ENCODE measurements at places on chromosomes 13 and 19.

DNA sequence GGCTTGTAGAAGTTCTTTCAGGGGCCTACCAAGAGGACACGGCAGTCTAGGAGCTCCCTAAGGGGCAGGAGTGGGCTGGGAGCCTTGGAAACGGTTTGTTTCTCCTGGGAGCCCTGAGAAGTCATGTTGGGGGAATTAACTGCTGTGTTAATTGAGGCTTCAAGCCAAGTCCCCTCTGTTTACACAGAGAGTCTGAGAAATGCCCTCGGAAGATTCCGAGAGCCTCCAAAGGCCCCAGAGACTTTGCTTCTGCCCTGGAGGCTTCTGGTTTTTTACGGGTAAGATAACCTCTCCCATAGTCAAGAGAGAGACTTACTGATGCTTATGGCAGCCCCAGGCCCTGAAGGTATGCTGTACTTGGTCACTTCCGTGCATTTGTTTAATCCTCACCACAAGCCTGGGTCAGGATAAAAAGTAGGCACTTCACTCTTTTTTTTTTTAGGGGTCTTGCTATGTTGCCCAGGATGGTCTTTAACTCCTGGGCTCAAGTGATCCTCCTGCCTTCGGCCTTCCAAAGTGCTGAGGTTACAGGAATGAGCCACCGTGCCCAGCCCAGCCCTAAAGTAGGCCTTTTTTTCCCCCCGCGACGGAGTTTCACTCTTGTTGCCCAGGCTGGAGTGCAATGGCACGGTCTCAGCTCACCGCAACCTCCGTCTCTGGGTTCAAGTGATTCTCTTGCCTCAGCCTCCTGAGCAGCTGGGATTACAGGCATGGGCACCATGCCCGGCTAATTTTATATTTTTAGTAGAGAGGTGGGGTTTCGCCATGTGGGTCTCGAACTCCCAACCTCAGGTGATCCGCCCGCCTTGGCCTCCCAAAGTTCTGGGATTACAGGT lies 15.2 kb downstream of the IER2 start:
- no peak for DNase-seq

DNA sequence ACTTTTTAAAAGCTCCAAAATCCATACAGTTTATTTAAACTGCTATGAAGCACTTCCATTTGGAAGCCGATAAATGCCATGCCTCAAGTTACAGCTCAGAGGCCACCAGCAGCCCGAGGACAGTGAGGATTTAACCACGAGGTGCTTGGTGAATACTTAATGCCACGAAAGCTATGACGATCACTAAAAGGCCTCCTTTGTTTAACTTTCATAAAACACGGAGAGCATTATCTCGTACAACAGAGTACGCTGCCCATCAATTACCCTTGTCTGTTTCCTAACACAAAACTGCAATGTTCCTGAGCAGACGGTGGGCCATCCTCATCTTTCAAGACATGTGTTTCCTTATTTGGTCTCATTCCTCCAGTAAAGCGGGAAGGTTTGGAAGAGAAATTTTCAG lies 58.4 kb downstream of the PEPD start:
- DNase-seq = no peak

DNA sequence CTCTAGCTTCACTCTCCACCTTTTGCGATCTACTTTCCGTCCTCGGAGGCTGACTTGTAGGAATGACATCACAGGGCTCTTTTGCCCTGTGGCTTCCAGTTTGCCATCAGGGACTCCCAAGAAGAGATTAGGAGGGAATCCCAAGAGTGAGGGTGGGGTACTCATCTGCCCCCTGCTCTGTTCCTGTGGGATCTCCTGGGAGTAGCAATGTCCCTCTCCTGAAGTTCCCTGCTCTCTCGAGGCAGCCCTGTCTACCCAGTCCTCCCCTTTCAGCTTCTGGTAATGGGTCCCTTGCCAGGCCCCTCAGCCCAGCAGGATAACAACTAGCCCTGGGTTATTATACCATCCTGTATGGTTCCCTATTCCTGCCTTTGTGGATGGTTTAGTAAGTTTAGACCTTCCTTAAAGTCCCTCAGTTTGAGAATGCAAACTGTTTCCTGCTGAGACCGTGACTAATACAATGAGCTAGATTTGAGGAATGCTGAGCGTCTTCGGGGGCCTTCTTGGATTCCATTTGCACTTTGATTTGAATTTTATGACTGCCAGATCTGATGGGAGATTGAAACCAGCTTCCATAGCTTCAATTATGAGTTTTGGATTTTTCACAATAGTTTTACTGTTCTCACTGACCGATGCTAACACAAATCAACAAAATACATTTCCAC lies 73.7 kb upstream of the IPO5 start:
- no peak for DNase-seq

DNA sequence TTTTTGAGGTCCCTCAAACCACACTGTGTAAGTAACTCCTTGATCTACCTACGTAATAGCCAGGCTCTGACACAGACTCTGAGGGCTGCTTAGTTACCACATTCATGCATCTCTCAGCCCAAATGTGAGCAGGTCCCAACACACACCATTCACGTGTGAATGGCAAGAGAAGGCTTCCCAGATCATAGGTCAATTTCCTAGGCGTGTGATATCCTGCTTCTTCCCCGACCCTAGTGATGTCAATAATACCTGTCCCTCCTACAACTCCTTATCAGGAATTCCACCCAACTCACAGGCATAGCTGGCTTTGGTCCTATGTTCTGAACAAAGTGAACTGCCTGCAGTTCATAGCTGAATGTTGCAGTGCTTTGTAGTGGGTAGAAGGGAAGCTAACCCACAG lies 334.5 kb downstream of the RFC3 start:
- no peak for DNase-seq

DNA sequence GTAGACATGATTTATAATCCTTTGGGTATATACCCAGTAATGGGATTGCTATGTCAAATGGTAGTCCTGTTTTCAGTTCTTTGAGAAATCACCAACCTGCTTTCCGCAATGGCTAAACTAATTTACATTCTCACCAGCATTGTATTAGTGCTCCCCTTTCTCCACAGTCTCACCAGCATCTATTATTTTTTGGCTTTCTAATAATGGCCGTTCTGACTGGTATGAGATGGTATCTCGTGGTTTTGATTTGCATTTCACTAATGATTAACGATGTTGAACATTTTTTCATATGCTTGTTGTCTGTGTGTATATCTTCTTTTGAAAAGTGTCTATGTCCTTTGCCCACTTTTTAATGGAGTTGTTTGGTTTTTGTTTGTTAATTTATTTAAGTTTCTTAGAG lies 165.1 kb downstream of the PDS5B start:
- no peak for DNase-seq

GRCh38 chr19:17865364-17866311 lies 5.9 kb downstream of the RPL18A start:
- DNase-seq = no peak

GRCh38 chr19:28242317-28242927 lies 970.5 kb downstream of the UQCRFS1 start:
- DNase-seq = peak; percentile 59

DNA sequence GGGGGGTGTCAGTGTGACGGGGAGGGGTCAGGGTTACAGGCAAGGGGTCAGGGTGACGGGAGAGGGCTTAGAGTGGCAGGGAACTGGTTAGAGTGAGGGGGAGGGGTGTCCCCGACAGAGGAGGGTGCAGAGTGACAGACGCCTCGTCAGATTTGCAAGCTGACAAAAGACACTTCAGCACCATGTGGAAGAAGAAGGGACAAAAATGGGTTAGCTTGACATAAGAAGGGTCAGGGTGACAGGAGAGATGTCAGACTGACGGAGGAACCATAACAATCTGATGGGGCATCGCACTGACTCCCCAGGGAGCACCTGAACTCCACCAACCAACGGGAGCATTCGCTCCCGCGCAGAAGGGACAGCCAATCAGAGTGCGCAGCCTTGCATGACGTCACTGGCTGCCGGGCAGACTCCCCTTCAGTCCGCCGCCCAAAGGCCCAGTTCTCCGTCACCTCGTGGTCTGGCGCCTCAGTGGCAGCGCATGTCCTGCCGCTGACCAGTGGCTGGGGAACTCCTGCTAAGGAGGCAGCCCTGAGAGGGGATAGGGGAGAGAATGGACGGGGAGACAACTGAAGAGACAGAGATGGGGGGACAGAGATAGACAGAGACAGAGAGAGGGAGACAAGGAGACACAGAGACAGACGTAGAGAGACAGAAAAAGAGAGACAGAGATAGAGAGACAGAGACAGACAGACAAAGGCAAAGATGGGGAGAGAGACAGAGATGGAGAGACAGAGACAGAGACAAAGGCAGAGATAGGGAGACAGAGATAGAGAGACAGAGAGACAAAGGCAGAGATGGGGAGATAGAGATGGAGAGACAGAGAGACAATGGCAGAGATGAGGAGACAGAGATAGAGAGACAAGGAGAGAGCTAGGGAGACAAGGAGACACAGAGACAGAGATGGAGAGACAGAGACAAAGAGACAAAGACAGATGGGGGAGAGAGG lies 30.2 kb downstream of the C19orf81 start:
- DNase-seq = peak; percentile 63
